Activated CD4-positive, CD25-positive, alpha-beta regulatory T cell treated with anti-CD3 and anti-CD28 coated beads, Interleukin-2, amount 50 U/mL, for 24 hours (primary cell): ENCODE measurements at places on chromosomes 1 and 21.

- no peak for ATAC-seq
Observed at GRCh38 chr1:154403261-154403943, 1.7 kb upstream of the IL6R start.

DNA sequence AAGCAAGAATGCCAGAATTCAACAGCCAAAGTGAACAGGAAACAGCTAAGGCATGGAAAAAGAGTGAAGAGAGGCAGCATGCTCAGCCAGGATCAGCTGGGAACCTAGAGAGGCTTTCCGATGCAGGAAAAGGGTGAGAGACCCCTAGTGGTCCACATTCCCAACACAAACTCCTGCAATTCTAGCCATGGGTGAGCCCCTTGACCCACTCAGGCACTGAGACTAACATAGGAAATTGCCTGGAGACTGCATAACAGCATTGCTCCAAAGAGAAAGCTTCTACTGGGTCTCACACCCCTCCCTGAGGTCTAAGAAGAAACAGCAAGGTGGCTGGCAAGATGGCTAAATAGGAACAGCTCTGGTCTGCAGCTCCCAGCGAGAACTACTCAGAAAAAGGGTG is 123.2 kb downstream of the LHX8 start:
- ATAC-seq: no peak

DNA sequence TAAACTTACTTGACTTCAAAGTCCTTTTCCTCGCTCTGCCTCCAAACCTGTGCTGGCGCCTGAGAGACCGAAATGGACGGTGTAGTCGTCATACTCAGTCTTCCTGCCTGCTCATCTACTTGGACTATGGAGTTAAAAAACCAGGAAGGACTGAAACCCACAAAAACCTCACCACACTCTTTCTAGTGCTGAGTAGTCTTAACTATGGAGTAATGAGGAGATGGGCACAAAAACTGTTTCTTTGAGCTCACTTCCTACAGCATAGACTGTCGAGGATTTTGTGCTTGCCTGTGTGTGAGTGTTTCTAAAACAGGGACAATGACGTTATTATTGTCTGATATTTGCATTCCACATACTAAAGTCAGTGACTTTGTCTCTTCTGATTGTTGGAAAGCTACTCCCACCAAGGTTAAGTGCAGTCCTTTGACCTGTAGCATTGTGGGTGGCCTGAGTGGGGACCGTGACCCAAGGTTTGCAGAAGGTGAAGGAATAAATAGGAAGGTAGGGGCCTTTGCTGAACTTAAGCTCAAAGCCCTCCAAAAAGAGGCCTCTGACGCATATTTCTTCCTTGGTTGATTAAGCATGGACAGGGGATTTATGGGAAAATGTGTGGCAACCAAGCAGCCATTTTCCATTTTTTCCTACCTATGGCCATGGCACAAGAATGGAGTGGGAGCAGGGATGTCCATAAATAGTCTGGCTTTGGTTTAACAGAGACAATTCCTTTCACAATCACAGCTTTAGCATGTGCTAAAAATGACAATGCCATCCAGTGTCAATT is 109.6 kb downstream of the ZBTB18 start:
- no peak for ATAC-seq

- ATAC-seq: no peak
Observed at GRCh38 chr1:208431721-208432120, 187.5 kb upstream of the PLXNA2 start.

- ATAC-seq: no peak
Observed at GRCh38 chr1:192766009-192766625, 42.7 kb upstream of the RGS2 start.
